Hepatocyte (in vitro differentiated cells): ENCODE measurements at places on chromosomes 7 and 10. TPM values are rescaled to one million over a fixed set of nuclear protein-coding genes. Genes with fewer than 3 reads are reported as not detected.

GRCh38 chr7:158492367-158492764, 95.3 kb downstream of the PTPRN2 start:
- peaks cover 10% of the 10 kb centered on the region for H3K27me3 ChIP-seq
- no peak for DNase-seq
- no peak overlapping the region for H3K27ac ChIP-seq
- no peaks in the 10 kb centered on the region for H3K36me3 ChIP-seq

- H3K27ac ChIP-seq: no peak overlapping the region
- peaks cover 5% of the 10 kb centered on the region for H3K36me3 ChIP-seq
- no peak for DNase-seq
- no peaks in the 10 kb centered on the region for H3K27me3 ChIP-seq
These were observed 91.1 kb downstream of the SVIL start for GRCh38 chr10:29543715-29544114.

DNA sequence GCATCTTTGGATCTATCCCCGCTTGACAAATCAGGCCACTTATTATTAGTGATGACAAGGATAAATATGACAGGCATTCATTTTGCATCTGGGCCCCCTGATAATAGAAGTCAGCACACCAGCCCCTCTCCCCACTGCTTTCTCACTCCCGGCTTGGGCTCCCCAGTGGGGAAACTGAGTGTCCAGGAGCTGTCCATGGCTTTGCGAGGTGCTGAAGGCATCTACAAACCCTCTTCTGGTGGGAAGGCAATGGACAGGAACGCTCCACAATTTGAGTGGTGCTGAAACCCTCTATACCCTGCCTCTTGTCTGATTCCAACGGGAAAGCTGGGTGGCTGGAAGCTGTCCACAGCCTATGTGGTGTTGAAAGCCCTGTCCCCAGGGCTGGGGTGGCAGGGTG, 61.7 kb upstream of the PCBD1 start:
- no peaks in the 10 kb centered on the region for H3K36me3 ChIP-seq
- H3K4me1 ChIP-seq: no peaks in the 10 kb centered on the region
- H3K27me3 ChIP-seq: no peaks in the 10 kb centered on the region
- no peak overlapping the region for H3K27ac ChIP-seq
- no peak overlapping the region for H3K4me3 ChIP-seq

GRCh38 chr10:34618611-34619010, 196.5 kb downstream of the PARD3 start:
- H3K4me1 ChIP-seq: no peaks in the 10 kb centered on the region
- no peaks in the 10 kb centered on the region for H3K36me3 ChIP-seq
- no peak overlapping the region for H3K27ac ChIP-seq
- DNase-seq: no peak
- no peak overlapping the region for H3K4me3 ChIP-seq

- H3K36me3 ChIP-seq: no peaks in the 10 kb centered on the region
- H3K4me3 ChIP-seq: no peak overlapping the region
- no peaks in the 10 kb centered on the region for H3K27me3 ChIP-seq
These were observed 113.5 kb downstream of the ITGB8 start for GRCh38 chr7:20444030-20444800.

DNA sequence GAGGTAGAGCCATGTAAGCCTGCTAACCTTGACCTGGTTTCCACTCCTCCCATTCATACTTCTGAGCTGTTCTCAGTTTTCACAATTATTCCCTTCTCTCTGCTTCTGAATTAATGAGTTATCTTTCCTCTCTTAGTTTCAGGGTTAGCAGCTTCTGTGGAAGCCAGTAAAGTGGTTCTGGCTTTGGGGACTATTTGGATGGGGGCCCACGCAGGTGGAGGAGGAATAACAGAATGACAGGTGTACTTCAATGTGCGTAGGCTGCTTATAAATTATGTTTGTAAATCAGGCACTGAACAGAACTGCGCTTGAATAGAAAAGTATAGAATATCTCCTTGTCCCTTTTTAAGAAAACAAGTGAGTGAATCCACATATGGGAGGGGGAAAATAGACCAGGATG, 128.9 kb upstream of the GAD2 start:
- H3K36me3 ChIP-seq: no peaks in the 10 kb centered on the region
- H3K27me3 ChIP-seq: no peaks in the 10 kb centered on the region
- no peak overlapping the region for H3K27ac ChIP-seq
- H3K4me3 ChIP-seq: no peak overlapping the region
- no peaks in the 10 kb centered on the region for H3K4me1 ChIP-seq

Gene SFRP4
- total RNA-seq: 1.1 and 1.8 TPM in 2 replicates

Gene GRM3
- 0.03 TPM in 1 of 2 replicates, not detected in the other for total RNA-seq

Gene TMEM273
- total RNA-seq: 0.27 and 1.2 TPM in 2 replicates

DNA sequence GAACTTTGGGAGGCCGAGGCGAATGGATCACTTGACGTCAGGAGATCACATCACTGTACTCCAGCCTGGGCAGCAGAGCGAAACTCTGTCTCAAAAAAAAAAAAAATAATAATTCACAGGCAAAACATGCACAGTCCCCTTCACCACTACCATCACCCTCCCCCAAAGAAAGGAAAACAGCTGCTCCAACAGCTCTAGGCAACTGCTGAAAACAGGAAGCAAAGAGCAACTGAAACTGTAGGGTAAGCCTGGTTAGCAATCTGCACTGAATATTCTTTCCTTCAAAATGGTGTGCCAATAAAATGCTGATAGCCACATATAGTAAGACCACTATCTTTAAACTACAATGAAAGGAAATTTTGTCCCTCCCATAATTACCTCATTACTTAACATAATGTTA, 11.8 kb downstream of the NT5C2 start:
- DNase-seq: no peak
- H3K27me3 ChIP-seq: no peaks in the 10 kb centered on the region

Gene HOXA11
- 6.4 and 9.6 TPM in 2 replicates for total RNA-seq

Gene ADAM8
- 1.9 and 5.1 TPM in 2 replicates for total RNA-seq

Gene PIP
- not detected in 2 replicates for total RNA-seq

DNA sequence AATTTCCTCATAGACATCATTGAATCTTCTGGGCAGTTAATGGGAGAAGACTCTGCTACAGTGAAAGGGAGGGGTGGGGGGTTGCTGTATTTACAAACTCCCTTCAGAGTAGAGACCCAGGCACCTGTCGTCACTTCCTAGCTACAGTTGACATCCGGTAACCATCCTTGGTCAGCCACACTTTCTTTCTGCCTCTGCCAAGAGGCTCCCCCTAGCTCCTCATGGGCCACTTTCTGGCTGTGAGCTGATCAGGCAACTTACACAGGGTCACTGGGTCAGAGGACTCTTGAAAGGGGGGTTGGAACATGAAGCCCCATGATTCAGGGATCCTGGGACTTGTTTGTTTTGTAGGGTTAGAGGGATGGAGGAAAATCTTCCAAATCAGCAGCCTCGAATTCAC, 1.2 kb downstream of the TECPR1 start:
- peak overlapping the region; percentile 85 for H3K27ac ChIP-seq
- no peak for DNase-seq
- H3K4me3 ChIP-seq: peak overlapping the region; percentile 55
- no peaks in the 10 kb centered on the region for H3K36me3 ChIP-seq
- no peaks in the 10 kb centered on the region for H3K27me3 ChIP-seq

GRCh38 chr10:123889821-123890220, 1.8 kb downstream of the CPXM2 start:
- no peak for DNase-seq
- H3K27me3 ChIP-seq: peaks cover 29% of the 10 kb centered on the region
- H3K4me1 ChIP-seq: peaks cover 4% of the 10 kb centered on the region
- H3K27ac ChIP-seq: no peak overlapping the region

Gene ARMC10
- 27.2 and 35.7 TPM in 2 replicates for total RNA-seq

GRCh38 chr10:99372546-99373271, 43.6 kb downstream of the CNNM1 start:
- no peak overlapping the region for H3K4me3 ChIP-seq
- H3K27me3 ChIP-seq: peaks cover 4% of the 10 kb centered on the region
- peak; percentile 26 for DNase-seq
- H3K4me1 ChIP-seq: no peaks in the 10 kb centered on the region

GRCh38 chr7:30968747-30969603, 5.2 kb downstream of the GHRHR start:
- no peaks in the 10 kb centered on the region for H3K36me3 ChIP-seq
- no peak overlapping the region for H3K4me3 ChIP-seq

- no peaks in the 10 kb centered on the region for H3K36me3 ChIP-seq
- H3K27ac ChIP-seq: peak overlapping the region; percentile 39
- no peak overlapping the region for H3K4me3 ChIP-seq
- peaks cover 28% of the 10 kb centered on the region for H3K4me1 ChIP-seq
These were observed 66.0 kb upstream of the DOCK1 start for GRCh38 chr10:126839094-126839761.

DNA sequence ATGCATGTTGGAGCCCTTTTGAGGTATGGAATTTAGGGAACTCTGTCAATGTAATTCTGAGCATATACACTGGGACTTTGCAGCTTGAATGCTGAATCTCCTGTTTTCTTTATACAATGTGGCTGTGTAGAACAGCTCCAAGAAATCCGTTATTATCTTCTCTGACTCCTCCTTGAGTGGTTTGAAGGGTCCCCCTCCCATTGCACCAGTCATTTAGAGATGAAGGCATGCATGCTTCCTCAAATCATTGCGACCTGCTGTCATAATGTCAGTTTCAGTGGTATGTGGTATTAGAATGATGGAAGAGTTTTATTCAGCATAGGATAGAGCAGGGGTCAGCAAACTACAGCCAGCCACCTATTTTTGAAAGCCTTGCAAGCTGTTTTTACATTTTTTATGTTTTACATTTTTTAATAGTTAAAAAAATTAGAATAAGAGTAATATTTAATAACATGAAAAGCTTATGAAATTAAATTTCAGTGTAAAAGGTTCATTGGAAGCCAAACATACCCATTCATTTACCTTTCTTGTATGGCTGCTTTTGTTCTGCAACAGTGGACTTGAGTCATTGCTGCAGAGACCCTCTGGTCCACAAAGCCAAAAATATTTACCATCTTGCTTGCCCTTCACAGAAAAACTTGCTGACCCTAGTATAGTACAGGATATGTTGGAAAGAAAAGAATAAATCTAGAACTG, 8.1 kb downstream of the STK17A start:
- no peaks in the 10 kb centered on the region for H3K27me3 ChIP-seq
- H3K4me1 ChIP-seq: peaks cover 2% of the 10 kb centered on the region
- peak overlapping the region; percentile 22 for H3K27ac ChIP-seq
- no peak for DNase-seq
- H3K4me3 ChIP-seq: no peak overlapping the region

DNA sequence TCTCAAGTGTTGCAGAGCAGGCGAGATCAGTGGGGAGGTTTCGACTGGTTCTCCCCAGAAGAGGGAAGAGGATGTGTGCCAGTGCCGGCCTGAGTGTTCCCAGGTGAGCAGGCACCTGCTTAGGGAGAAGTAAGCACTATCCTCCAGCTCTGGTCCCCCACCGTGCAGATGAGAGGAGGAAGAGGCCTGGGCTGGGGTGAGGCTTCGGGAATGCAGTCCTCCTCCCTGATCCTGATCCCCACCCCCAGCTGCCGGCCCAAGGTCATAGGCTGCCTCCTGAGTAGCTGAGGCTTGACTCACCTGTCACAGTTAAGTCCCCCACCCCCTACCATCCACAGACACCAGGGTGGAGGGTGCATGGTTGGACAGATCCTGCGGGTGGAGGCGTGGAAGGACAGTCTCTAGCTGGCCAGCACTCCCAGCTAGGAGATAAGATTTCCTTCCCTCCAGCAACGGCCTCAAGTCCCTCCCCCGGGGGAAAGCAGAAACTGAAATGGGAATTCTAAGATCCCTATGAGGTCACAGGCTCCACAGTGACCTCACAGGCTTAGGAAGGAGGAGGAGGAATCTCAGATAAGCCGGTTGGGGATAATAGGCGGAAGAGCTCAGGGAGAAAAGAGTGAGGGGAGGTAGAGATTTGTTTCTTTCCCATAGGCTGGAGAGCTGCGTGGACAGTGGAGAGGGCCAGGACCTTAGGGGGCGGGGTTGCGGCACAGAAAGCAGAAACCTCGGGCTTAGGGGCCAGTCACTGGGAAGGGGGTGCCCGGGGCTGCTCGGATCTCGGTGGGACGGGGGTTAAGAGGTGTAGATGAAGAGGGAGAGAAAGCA, 1.0 kb downstream of the LRCH4 start:
- peaks cover 26% of the 10 kb centered on the region for H3K4me1 ChIP-seq
- no peaks in the 10 kb centered on the region for H3K36me3 ChIP-seq

GRCh38 chr10:8778713-8779112, 724.2 kb downstream of the GATA3 start:
- H3K36me3 ChIP-seq: no peaks in the 10 kb centered on the region
- no peaks in the 10 kb centered on the region for H3K27me3 ChIP-seq
- no peak overlapping the region for H3K4me3 ChIP-seq
- no peaks in the 10 kb centered on the region for H3K4me1 ChIP-seq
- DNase-seq: peak; percentile 15

Gene LRRC4
- total RNA-seq: 15.1 TPM in 2 replicates

- H3K4me1 ChIP-seq: peaks cover 10% of the 10 kb centered on the region
- no peak for DNase-seq
- no peaks in the 10 kb centered on the region for H3K36me3 ChIP-seq
- H3K4me3 ChIP-seq: no peak overlapping the region
- no peaks in the 10 kb centered on the region for H3K27me3 ChIP-seq
- H3K27ac ChIP-seq: no peak overlapping the region
These were observed 16.9 kb downstream of the VENTX start for GRCh38 chr10:133254421-133255120.

- no peaks in the 10 kb centered on the region for H3K36me3 ChIP-seq
- no peak overlapping the region for H3K27ac ChIP-seq
- H3K4me1 ChIP-seq: peaks cover 6% of the 10 kb centered on the region
- no peaks in the 10 kb centered on the region for H3K27me3 ChIP-seq
- H3K4me3 ChIP-seq: no peak overlapping the region
- no peak for DNase-seq
These were observed 51.1 kb upstream of the PODXL start for GRCh38 chr7:131607291-131608115.

DNA sequence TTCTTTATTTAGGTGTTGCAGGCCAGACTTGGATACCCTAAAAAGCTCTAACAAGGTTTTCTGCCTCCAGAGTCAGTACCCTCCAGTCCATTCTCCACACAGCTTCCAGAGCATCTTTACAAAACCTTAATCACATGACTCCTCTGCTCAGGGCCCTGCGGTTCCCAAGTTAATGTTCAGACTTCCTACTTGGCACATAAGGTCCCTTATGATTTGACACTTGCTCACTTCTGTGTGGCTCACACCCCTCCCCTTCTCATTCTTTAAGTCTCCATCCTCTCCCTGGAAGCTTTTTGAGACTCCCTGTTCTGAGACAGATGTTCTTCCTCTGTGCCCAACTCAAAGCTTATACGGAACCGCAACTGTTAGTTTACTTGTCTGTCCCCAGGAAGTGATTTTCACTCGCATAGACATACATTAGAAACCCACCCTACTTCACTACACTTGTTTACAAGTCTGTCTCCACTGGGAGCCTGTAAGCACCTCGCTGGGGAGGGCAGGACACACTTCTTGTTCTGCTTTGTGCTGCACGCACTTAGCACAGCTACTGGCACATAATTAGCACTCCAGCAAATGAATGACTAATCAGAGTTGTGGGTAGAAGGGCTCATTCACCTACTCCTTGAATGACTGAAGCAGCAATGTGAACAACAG, 154.3 kb upstream of the LAMB4 start:
- no peaks in the 10 kb centered on the region for H3K36me3 ChIP-seq
- H3K27me3 ChIP-seq: no peaks in the 10 kb centered on the region
- H3K27ac ChIP-seq: no peak overlapping the region
- no peak for DNase-seq

DNA sequence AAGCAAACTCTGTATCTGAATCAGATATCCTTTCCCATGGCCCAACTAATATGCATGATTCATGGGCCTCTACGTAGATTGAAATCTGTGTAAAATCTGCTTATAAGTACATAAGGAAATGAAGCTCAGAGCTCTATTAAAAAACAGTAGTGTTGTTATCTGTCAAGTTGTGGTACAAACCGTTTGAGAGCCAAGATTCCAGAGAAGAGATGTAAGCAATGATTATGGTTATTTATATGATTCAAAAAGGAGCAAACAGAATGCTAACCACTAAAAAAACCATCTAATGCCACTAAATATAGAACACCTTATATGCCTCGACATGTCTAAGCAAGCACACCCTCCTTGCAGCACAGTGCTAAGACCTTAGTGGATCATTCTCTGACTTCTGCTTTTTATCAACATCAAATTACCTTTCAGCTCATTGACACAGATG, 26.6 kb downstream of the RPP38 start:
- no peak for DNase-seq
- H3K4me3 ChIP-seq: no peak overlapping the region
- no peaks in the 10 kb centered on the region for H3K4me1 ChIP-seq
- H3K27ac ChIP-seq: no peak overlapping the region
